ENCODE measurements at places on chromosomes 1 and 21.

- no peaks in the 10 kb centered on the region for H3K36me3 ChIP-seq
- no peak overlapping the region for H3K4me3 ChIP-seq
- H3K27ac ChIP-seq: no peak overlapping the region
Observed at GRCh38 chr1:67897270-67897949, 64.1 kb upstream of the GNG12 start.

- no peaks in the 10 kb centered on the region for H3K4me1 ChIP-seq
- H3K36me3 ChIP-seq: no peaks in the 10 kb centered on the region
- no peak overlapping the region for H3K4me3 ChIP-seq
Observed at GRCh38 chr21:39525601-39526000, 73.8 kb downstream of the SH3BGR start.

DNA sequence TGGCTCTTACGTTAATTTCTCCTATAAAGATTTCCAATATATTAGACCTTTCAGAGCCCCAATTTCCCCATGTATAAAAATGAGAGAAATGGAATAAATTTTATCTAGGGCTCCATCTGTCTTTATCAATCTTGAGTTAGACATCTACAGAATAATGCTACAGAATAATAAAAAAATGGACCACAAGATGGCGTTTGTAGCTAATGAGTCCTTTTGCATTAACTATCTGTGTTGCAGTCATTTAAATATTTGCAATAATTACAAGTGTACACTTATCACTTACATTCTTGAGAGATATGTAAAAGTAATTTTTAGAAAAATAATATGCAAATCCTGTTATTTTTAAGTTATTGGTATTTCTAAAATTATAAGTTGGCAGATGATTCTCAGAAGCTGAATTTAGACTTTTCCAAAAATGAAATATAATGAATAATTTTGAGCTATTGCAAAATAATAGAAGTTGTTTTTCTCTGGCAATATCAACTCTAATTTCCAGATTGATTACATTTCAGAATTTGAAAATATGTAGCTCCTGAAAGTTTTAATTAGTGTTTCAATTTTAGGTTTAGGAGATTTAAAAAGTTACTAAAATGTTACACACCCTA, 87.7 kb downstream of the SNX7 start:
- H3K27ac ChIP-seq: no peak overlapping the region
- H3K36me3 ChIP-seq: no peaks in the 10 kb centered on the region
- DNase-seq: no peak

GRCh38 chr1:201946224-201946908, at the start of gene LMOD1:
Gene LMOD1, minus strand, starts transcription at chr1:201946548. Its CDS starts 208 bp downstream, at chr1:201946340.
- no peak within 1 kb of the TSS for H3K4me3 ChIP-seq
- no peak within 1 kb of the TSS for H3K27ac ChIP-seq
- peaks cover 75% of the 10 kb centered on the region for H3K27me3 ChIP-seq
- DNase-seq: no peak

- H3K4me1 ChIP-seq: no peaks in the 10 kb centered on the region
- H3K27me3 ChIP-seq: peaks cover 12% of the 10 kb centered on the region
- DNase-seq: no peak
- no peak overlapping the region for H3K27ac ChIP-seq
- no peaks in the 10 kb centered on the region for H3K36me3 ChIP-seq
Observed at GRCh38 chr1:38235705-38236104, 189.1 kb upstream of the POU3F1 start.

DNA sequence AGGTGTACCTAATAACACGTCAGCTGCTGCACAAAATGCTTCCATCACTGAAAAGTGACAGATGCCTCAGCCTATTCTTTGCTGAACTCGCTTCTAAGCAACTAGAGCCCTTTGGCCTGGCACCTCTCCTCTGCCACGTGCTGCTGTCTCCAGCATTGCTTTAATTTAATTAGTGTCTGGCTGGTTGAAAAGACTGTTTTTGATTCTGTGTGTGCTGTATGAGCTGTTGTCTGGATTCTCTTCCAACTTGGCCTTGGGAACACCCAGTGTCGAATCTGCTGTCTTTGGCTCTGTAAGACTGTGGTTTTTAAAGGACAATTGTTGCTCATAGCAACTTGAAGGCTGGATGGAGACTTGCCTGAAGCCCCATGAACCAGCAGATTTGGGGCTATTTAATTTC, 109.5 kb downstream of the PSMG1 start:
- no peak overlapping the region for H3K27ac ChIP-seq
- no peak overlapping the region for H3K4me3 ChIP-seq
- H3K4me1 ChIP-seq: no peaks in the 10 kb centered on the region

DNA sequence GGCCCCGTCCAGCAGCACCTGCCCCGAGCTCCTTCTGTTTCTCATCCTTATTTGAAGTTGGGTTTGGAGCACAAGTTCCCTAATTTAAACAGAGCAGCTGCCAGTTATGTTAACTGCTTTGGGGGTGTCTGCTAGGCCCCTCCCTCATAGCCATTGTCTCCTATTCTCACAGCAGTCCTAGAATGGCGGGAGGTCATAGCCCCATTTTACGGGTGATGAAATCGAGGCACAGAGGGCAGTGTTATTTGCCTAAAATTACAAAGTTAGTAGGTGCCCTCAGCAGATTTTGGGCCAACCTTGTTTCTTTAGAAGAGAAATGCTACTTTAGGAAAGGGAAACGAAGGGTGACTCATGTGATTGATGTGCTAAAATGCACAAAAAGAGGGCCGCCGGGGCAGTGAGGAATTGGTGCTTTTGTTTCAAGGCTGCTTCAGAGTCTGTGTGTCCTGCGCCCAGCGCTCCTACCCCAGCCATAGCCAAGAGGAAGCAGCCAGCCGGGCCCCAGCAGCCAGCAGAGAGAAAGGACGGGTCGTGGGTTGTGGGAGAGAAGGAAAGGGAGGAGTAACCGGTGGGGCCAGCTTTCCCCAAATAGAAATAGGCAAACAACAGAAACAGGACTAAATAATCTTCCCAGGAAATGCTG, 13.0 kb downstream of the VANGL1 start:
- H3K27ac ChIP-seq: no peak overlapping the region
- no peak for DNase-seq
- H3K36me3 ChIP-seq: peaks cover 39% of the 10 kb centered on the region

GRCh38 chr1:117613969-117614729, 8.3 kb downstream of the TENT5C start:
- H3K4me1 ChIP-seq: peaks cover 79% of the 10 kb centered on the region
- peaks cover 52% of the 10 kb centered on the region for H3K36me3 ChIP-seq
- no peak overlapping the region for H3K4me3 ChIP-seq
- no peak overlapping the region for H3K27ac ChIP-seq
- DNase-seq: no peak

GRCh38 chr1:6208723-6209660, 3.1 kb downstream of the RNF207 start:
- no peaks in the 10 kb centered on the region for H3K36me3 ChIP-seq
- H3K27ac ChIP-seq: no peak overlapping the region
- H3K4me3 ChIP-seq: peak overlapping the region; percentile 21
- peak; percentile 39 for DNase-seq
- H3K27me3 ChIP-seq: peaks cover 99% of the 10 kb centered on the region

- DNase-seq: no peak
- H3K27ac ChIP-seq: no peak overlapping the region
- no peaks in the 10 kb centered on the region for H3K27me3 ChIP-seq
- peaks cover 53% of the 10 kb centered on the region for H3K36me3 ChIP-seq
Observed at GRCh38 chr1:175005085-175005783, 5.5 kb downstream of the CACYBP start.

GRCh38 chr1:20325407-20325843, 34.8 kb downstream of the VWA5B1 start:
- peaks cover 47% of the 10 kb centered on the region for H3K27me3 ChIP-seq
- DNase-seq: no peak
- no peaks in the 10 kb centered on the region for H3K36me3 ChIP-seq
- no peak overlapping the region for H3K4me3 ChIP-seq
- no peak overlapping the region for H3K27ac ChIP-seq
- peaks cover 29% of the 10 kb centered on the region for H3K4me1 ChIP-seq

DNA sequence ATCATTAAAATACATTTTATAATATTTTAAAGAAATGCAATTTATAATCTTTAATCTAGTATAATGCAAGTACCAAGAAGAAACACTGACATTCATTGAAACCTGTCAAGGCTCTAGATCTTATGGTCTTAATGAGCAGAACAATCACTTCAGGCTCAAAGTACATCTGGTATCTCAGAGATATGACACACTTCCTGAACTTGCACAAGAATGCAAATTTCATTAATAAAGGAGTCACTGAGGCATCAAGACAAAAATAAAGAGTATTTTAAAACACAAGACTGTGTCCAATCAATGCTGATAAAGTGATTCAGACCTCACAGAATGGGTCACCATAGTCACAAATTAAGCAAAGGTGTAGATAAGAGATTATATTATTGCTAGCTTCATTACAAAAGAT, 178.1 kb downstream of the AK5 start:
- peaks cover 3% of the 10 kb centered on the region for H3K4me1 ChIP-seq
- no peak for DNase-seq
- no peak overlapping the region for H3K4me3 ChIP-seq
- H3K27me3 ChIP-seq: no peaks in the 10 kb centered on the region
- H3K27ac ChIP-seq: no peak overlapping the region

DNA sequence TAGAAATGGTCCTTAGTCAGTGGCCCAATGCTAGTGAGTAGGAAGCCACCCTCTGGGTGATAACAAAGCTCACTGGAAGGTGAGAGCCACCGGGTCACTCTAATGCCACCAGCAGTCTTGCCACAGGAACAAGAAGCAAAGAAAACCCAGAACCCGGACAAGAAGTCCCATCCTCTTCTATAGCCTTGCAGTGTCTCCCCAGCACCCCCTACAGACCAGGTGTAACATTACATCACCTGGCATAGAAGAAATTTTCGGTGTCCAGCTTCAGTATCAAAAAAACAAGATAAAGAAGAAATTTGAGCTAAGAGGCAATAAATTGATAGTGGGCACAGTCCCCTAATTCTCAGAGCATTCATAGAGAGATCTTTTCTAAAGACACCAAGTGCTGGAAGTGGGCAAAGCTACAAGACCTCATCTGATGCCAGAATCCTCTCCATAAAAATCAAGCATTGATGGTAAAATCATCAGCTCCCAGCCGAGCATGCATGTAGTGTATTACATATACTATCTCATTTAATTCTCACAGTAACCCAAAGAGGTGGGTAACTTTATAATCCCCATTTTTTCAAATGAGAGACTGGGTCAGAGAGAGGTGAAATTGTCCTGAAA, 491.0 kb downstream of the MATN1 start:
- H3K4me3 ChIP-seq: no peak overlapping the region
- H3K4me1 ChIP-seq: no peaks in the 10 kb centered on the region
- H3K36me3 ChIP-seq: no peaks in the 10 kb centered on the region
- peak; percentile 33 for DNase-seq
- H3K27me3 ChIP-seq: peaks cover 9% of the 10 kb centered on the region
